Fibroblast of lung (primary cell): ENCODE measurements at places on chromosomes 13 and 19.

GRCh38 chr19:13053238-13053637, 49.4 kb downstream of the LYL1 start:
- H3K4me3 ChIP-seq, result peak overlapping the region; percentile 14
- H3K4me1 ChIP-seq, result peaks cover 68% of the 10 kb centered on the region
- H3K27ac ChIP-seq, result peak overlapping the region; percentile 95
- DNase-seq, result peak; percentile 28

DNA sequence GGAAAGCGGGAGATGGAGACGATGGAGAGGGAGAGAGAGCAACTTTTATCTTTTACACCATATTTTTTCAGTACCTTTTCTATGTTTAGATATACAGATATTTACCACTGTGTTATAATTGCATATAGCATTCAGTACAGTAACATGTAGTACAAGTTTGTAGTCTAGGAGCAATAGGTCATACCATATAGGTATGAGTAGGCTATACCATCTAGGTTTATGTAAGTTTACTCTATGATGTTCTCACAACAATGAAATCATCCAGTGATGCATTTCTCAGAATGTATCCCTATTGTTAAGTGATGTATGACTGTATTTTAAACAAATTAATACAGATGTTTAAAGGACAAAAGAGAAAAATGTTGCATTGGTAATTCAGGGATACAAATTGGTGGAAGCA, 136.1 kb downstream of the PDS5B start:
- H3K4me1 ChIP-seq, result no peaks in the 10 kb centered on the region
- no peaks in the 10 kb centered on the region for H3K36me3 ChIP-seq
- H3K27ac ChIP-seq, result no peak overlapping the region
- H3K27me3 ChIP-seq, result no peaks in the 10 kb centered on the region

- no peak overlapping the region for H3K4me3 ChIP-seq
- peaks cover 2% of the 10 kb centered on the region for H3K4me1 ChIP-seq
- peak; percentile 36 for DNase-seq
These were observed 1.4 kb downstream of the EVI5L start for GRCh38 chr19:7831452-7831851.

GRCh38 chr13:111662451-111662850, 342.0 kb downstream of the TEX29 start:
- H3K4me3 ChIP-seq, result no peak overlapping the region
- no peaks in the 10 kb centered on the region for H3K36me3 ChIP-seq
- no peak for DNase-seq
- H3K27ac ChIP-seq, result no peak overlapping the region
- no peaks in the 10 kb centered on the region for H3K4me1 ChIP-seq

- no peak overlapping the region for H3K27ac ChIP-seq
- no peaks in the 10 kb centered on the region for H3K4me1 ChIP-seq
- no peak for DNase-seq
- H3K36me3 ChIP-seq, result no peaks in the 10 kb centered on the region
These were observed 493.3 kb downstream of the LMO7 start for GRCh38 chr13:76129305-76130000.

DNA sequence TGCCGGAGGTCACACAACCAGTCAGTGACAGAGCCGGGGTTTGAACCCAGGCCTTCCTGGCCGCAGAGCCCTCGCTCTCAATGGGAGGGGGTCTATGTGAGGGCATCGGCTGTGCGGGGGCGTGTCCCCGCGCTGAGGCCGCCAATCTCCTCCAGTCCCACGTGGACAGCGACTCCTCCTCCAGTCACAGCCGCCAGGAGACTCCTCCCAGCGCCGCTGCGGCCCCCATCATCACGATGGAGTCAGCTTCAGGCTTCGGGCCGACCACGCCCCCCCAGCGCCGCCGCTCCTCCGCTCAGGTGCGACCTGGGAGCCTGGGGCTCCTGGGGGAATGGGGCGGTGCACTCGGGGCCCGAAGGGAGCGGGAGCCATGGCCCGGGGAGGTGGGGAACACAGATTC, 6.0 kb downstream of the SPRED3 start:
- no peak overlapping the region for H3K27ac ChIP-seq
- H3K4me1 ChIP-seq, result peaks cover 12% of the 10 kb centered on the region
- no peaks in the 10 kb centered on the region for H3K27me3 ChIP-seq
- DNase-seq, result peak; percentile 34

GRCh38 chr13:89750371-89750770, 1597.1 kb upstream of the MIR17HG start:
- no peaks in the 10 kb centered on the region for H3K4me1 ChIP-seq
- H3K27me3 ChIP-seq, result no peaks in the 10 kb centered on the region
- no peak overlapping the region for H3K4me3 ChIP-seq
- DNase-seq, result peak; percentile 16
- H3K27ac ChIP-seq, result no peak overlapping the region

- H3K36me3 ChIP-seq, result no peaks in the 10 kb centered on the region
- H3K27ac ChIP-seq, result no peak overlapping the region
- H3K27me3 ChIP-seq, result peaks cover 14% of the 10 kb centered on the region
- no peak overlapping the region for H3K4me3 ChIP-seq
- H3K4me1 ChIP-seq, result peaks cover 2% of the 10 kb centered on the region
These were observed 23.5 kb upstream of the MIER2 start for GRCh38 chr19:367963-368629.

DNA sequence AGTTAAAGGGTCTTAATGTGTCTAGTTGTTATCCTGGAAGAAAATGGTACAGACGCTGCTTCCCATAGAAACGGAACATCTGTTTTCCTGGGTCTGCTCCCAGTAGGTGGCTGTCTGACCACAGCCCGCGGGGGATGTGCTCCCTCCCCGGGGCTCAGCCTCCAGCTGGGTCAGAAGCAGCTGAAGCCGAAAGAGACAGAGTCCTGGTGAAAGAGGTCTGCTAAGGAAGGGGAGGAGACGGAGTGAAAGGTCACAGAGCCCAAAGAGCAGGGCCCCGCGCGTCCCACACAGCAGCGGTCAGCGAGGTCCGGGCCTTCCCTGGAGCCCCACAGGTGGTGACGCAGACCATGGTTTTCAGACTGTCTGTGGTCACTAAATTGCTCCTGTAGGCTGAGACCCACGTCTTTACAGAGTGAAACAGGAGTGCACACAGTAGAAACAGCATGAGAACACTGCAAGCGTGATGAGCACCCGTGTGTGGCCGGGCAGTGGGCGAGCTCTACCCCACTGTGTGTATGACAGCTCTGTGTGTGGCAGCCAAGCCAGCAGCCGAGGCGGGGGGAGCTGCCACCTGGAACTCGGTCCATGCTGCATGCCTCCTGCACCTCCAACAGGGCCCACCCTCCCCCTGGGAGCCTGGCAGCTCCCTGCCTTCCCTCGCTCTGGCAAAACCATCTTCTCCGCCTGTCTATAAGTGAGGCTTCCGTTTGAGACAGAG, 52.0 kb upstream of the C13orf46 start:
- DNase-seq, result peak; percentile 77
- H3K4me3 ChIP-seq, result no peak overlapping the region
- peaks cover 28% of the 10 kb centered on the region for H3K4me1 ChIP-seq
- H3K27ac ChIP-seq, result peak overlapping the region; percentile 72
- no peaks in the 10 kb centered on the region for H3K27me3 ChIP-seq
- H3K36me3 ChIP-seq, result peaks cover 41% of the 10 kb centered on the region

DNA sequence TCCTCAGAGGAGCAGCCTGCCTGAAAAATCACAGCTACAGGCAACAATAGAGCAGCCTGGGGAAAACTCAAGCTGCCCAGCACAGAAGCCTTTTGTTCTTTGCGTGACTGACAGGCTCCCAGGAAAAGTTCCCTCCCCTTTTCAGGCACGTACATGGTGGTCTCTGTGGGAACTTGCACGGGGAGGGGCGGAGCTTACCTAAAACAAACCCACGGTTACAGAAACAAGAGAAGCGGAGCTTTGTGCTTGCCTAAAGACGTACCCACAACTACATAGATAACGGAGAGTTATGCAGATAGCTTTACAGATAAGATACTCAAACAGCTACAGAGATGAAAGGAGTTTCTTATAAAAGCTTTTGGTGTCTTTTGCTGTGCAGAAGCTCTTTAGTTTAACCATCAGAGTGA, 11.4 kb downstream of the ETFB start:
- no peaks in the 10 kb centered on the region for H3K4me1 ChIP-seq
- no peak overlapping the region for H3K27ac ChIP-seq
- H3K4me3 ChIP-seq, result no peak overlapping the region
- DNase-seq, result peak; percentile 13
- no peaks in the 10 kb centered on the region for H3K27me3 ChIP-seq

DNA sequence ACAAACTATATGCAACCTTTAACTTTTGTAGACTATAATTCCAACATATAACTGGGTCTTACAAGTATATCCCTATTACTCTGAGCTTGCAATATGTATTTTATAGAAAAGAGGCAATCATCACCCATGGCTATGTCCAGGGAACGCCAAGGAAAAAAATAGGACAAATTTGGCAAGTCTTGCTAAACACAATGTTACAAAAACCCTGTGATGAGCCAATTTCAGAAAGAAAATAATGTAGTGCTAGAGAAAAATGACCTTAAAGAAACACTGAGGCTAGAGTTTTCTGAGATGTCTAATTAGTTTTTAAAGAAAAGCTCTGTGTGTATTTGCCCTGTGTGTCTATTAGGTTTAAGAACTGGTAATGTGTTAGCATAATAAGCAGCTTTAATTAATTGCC, 68.0 kb upstream of the FREM2 start:
- no peaks in the 10 kb centered on the region for H3K27me3 ChIP-seq
- no peak for DNase-seq
- H3K36me3 ChIP-seq, result no peaks in the 10 kb centered on the region
- H3K4me3 ChIP-seq, result no peak overlapping the region

GRCh38 chr13:101749584-101749983, 297.1 kb downstream of the ITGBL1 start:
- no peak overlapping the region for H3K27ac ChIP-seq
- no peaks in the 10 kb centered on the region for H3K27me3 ChIP-seq
- no peak for DNase-seq
